Osteoblast (primary cell): ENCODE measurements at places on chromosomes 1 and 21. TPM values are rescaled to one million over a fixed set of nuclear protein-coding genes. Genes with fewer than 3 reads are reported as not detected.

SH2D2A gene
- 0.29 and 0.36 TPM in 2 replicates for total RNA-seq

NFASC gene
- total RNA-seq: 28.6 and 36.9 TPM in 2 replicates

SPRR4 gene
- not detected in 2 replicates for total RNA-seq

GRCh38 chr1:165476776-165477175 lies 31.9 kb upstream of the RXRG start:
- no peaks in the 10 kb centered on the region for H3K36me3 ChIP-seq
- H3K4me1 ChIP-seq: no peaks in the 10 kb centered on the region
- H3K4me3 ChIP-seq: no peak overlapping the region
- no peaks in the 10 kb centered on the region for H3K27me3 ChIP-seq
- DNase-seq: no peak
- H3K27ac ChIP-seq: no peak overlapping the region

- no peaks in the 10 kb centered on the region for H3K36me3 ChIP-seq
- H3K27ac ChIP-seq: peak overlapping the region; percentile 75
- DNase-seq: peak; percentile 30
- H3K4me1 ChIP-seq: peaks cover 16% of the 10 kb centered on the region
These were observed 388.5 kb downstream of the PLPP3 start for GRCh38 chr1:56190806-56191365.

DNA sequence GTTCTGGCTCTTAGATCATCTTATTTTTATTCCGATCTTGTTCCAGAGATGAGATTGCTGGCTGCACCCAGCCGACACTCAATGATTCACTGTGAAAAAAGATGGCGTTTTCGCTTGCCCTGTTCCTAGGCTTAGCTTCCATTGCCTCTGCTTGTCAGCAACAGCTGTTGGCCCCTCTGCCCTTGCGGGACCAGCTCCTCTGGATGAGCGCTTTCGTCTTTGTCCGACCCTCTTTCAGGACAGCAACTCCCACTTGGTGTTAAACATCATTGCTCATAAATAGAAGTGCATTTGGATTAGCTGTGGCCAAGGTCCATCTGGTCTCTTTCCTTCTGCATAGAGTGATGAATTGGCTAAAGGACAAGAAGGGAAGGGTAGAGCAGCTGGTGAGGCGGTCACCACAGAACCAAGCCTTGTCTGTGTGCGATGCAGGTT lies 43.5 kb upstream of the SCCPDH start:
- no peaks in the 10 kb centered on the region for H3K36me3 ChIP-seq
- no peak overlapping the region for H3K27ac ChIP-seq
- peaks cover 10% of the 10 kb centered on the region for H3K4me1 ChIP-seq
- no peaks in the 10 kb centered on the region for H3K27me3 ChIP-seq
- no peak for DNase-seq
- no peak overlapping the region for H3K4me3 ChIP-seq

DNA sequence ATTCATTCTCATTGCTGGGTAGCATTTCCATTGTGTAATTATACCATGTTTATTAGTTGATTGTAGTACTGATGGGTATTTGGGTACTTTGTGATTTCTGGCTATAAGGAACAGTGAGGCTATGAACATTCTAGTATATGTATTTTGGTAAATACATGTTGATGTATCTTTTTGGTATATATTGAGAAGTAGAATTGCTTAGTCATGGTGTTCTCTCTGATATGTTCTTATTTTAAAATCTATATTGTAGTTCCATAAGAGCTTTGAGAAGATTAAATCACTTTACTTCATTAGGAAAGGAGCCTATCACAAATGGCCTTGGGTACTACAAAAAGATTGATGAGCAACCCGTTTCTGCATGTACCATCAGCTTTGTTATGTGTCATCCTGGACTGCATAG lies 13.4 kb downstream of the MIXL1 start:
- no peaks in the 10 kb centered on the region for H3K36me3 ChIP-seq
- H3K4me1 ChIP-seq: no peaks in the 10 kb centered on the region
- DNase-seq: no peak
- H3K4me3 ChIP-seq: no peak overlapping the region
- H3K27me3 ChIP-seq: no peaks in the 10 kb centered on the region

DNA sequence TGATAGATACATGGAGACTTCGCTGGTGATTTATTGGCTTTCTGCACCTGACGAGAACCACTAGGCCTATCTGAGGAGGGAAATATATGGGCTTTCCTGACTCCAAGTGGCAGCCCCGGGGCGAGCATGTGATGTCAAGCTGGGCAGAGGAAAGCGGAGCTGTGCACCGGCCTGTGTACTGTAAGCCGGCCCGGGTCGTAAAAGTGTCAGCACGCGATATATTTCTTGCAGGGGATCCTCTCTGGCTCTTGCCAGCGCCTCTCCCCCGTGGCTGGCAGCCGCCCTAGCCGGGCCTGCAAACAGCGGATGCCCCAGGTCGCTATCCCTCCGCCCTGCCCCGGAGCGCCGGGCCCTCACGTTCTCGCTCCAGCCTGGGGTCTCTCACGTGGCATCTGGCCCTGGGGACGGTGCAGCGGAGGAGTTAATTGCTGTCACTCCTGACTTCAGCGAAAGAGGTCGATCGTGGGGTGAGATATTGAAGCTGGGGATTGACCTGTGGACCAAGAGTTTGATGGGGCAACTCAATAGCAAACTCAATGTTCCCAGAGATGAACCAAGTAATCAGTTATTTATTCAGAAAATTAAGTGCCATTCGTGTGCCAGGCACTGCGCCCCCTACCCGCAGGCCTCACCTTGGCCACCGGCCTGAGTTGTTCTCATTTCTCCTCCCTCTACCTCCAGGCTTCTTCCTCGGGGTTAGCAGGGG lies 41.0 kb upstream of the HAO2 start:
- H3K4me3 ChIP-seq: peak overlapping the region; percentile 55
- no peaks in the 10 kb centered on the region for H3K27me3 ChIP-seq
- peak; percentile 60 for DNase-seq
- no peaks in the 10 kb centered on the region for H3K36me3 ChIP-seq
- H3K4me1 ChIP-seq: no peaks in the 10 kb centered on the region
- H3K27ac ChIP-seq: no peak overlapping the region

DNA sequence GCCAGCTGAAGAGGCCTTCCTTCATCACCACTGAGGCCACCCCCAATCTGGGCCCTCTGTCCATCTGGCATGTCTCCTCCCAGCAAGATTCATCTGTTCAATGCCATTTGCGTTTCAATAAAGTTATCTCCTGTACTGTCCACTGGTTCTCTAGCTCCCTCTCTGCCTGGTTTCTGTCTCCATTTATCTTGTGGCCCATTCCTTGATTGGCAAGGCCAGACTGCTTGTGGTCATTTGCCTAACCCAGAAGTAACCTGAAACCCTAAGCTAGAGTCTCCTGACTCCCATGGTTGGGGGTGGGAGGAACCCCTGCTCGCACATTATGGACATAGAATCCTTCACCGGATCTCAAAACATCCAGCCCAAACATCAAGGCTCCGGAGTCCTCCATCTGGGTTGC lies 2.1 kb upstream of the IPO9 start:
- no peak overlapping the region for H3K4me3 ChIP-seq
- no peaks in the 10 kb centered on the region for H3K27me3 ChIP-seq
- H3K27ac ChIP-seq: peak overlapping the region; percentile 25
- peaks cover 38% of the 10 kb centered on the region for H3K4me1 ChIP-seq
- peak; percentile 65 for DNase-seq

- H3K27ac ChIP-seq: peak overlapping the region; percentile 47
- H3K4me3 ChIP-seq: peak overlapping the region; percentile 63
- peak; percentile 71 for DNase-seq
- H3K4me1 ChIP-seq: peaks cover 8% of the 10 kb centered on the region
- no peaks in the 10 kb centered on the region for H3K36me3 ChIP-seq
These were observed 129.5 kb downstream of the TENT5C start for GRCh38 chr1:117735045-117735992.

DNA sequence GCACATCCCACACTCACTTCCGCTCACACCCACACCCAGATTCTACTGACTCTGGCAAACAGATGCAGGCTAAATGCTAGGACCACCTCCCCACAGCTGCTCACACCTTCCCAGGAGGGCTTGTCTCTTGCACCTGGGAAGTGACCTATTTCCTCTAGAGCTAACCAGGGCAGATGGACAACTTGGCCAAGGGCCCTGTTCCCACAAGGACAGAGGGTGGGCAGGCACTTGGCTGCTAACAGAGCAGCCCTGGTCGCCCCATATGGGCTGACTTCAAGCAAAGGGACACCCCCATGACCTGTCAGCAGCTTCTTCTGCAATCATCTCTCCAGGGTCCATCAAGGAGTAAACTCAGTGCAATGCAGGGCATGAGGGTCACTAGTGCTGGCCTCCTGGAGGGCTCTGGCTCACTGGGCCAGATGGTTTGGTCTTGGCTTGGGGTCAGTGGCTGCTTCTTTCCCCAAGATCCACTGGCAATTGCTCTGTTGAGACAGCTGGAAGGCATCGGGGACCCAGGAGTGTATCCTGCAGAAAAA lies 641.5 kb downstream of the PLPP3 start:
- H3K27ac ChIP-seq: no peak overlapping the region
- H3K27me3 ChIP-seq: no peaks in the 10 kb centered on the region
- H3K4me1 ChIP-seq: no peaks in the 10 kb centered on the region

DNA sequence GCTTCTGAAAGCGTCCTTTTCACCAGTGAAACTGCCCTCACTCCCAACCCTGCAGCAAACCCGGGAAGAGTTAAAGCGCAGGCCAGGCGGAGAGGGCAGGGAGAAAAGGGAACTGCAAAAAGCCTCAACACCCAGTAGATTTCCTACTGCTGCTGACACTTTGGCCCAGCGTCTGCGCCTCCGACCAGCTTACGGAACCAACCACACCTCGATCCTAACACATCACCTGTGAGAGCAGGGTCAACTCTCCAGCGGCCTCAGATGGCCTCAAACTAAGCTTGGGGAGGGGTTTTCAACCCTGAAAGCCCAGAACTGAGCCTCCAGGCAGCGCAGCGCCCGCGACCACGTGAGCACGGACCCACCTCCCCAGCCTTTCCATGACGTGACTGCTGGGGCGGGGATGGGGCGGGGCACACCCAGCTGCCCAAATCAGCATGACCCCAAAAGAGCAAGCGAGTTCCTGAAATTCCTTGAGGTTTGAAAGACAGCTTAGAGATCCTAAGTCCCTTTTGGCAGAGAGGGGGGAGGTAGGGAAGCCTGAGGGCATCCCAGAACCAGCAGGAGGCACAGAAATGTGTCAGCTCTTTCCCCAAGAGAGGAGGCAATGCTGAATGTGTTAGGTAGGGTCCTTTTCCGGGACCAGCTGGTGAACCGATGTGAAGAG lies 59.1 kb downstream of the ITPKB start:
- peak overlapping the region; percentile 53 for H3K27ac ChIP-seq
- H3K27me3 ChIP-seq: peaks cover 19% of the 10 kb centered on the region
- H3K4me1 ChIP-seq: peaks cover 18% of the 10 kb centered on the region
- no peaks in the 10 kb centered on the region for H3K36me3 ChIP-seq
- peak overlapping the region; percentile 75 for H3K4me3 ChIP-seq
- no peak for DNase-seq

DNA sequence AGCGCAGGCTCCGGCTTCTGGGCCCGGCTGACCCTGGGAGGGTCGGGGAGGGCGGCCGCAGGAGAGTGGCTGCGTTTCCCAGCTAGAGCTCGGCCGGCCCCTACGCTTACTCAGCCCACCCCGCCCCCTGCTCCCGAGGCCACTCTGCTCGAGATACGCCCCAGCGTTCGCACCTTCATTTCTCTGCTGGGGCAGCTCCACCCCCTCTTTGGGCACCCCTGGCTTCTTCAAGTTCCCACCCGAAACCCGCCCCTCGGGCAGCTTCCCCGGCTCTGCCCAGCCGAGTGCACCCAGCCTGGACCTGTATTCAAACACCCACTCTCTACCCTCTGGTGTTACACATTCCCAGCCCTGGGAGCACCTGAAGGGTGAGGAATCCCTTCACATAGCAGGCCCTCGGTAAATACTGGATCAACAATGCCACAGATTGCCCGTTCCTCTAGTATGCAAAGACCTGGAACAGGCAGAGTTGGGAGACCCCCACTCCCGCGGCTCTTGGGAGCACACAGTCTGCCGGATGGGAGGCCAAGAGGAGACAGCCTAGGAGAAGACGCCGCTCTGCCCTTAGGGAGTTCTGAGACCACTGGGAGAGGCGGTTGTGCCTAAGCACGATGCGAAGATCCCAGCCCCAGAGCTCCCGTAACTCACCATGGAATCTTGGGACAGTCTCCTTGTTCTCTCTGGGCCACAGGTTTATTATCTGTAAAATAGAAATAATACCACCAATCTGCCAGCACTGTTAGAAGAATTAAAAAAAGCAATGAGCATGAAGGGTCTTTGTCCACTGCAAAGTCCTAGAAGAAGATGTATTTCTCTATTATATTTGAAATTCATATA lies 566 bp upstream of the PAQR7 start:
- peak overlapping the region; percentile 80 for H3K4me3 ChIP-seq
- H3K27ac ChIP-seq: no peak overlapping the region
- H3K4me1 ChIP-seq: peaks cover 17% of the 10 kb centered on the region
- DNase-seq: peak; percentile 68

- H3K27me3 ChIP-seq: no peaks in the 10 kb centered on the region
- H3K4me1 ChIP-seq: peaks cover 8% of the 10 kb centered on the region
- H3K4me3 ChIP-seq: no peak overlapping the region
- no peak for DNase-seq
- H3K36me3 ChIP-seq: no peaks in the 10 kb centered on the region
- no peak overlapping the region for H3K27ac ChIP-seq
These were observed 57.9 kb upstream of the ENAH start for GRCh38 chr1:225710804-225711203.

- H3K4me3 ChIP-seq: no peak overlapping the region
- DNase-seq: no peak
- no peaks in the 10 kb centered on the region for H3K36me3 ChIP-seq
- no peaks in the 10 kb centered on the region for H3K4me1 ChIP-seq
- H3K27ac ChIP-seq: no peak overlapping the region
These were observed 372.5 kb downstream of the SEC16B start for GRCh38 chr1:177597393-177597792.

DNA sequence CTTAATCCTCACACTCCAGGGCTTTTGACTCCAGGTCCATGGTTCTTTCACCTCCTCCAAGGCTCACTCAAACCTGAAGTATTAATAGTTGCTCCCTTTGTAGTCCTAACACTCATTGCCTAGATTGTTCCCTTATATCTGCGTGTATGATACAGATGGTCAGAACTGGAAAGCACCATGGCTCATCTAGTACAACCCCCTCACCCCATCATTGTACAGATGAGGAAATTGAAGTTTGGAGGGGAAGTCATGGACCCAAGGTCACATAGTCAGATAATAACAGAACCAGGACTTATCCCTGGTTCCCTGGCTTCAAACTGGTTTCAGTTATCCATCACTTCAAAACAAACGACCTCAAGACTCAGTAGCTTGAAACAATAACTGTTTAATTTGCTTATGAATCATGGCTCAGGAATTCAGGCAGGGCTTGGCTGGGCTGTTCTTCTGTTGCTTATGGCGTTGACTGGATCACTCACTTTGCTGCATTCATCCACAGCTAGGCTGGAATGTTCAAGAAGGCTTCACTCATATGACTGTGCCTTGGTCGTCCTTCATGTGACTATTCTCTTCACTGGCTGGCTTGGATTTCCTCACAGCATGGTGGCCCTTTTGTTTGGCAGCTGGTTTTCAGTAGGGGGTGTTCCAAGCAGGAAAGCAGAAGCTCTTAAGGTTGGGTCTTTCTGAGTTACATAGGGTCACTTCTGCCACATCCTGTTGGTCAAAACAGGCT lies 5.0 kb downstream of the NOS1AP start:
- H3K27ac ChIP-seq: no peak overlapping the region
- DNase-seq: no peak
- peaks cover 43% of the 10 kb centered on the region for H3K27me3 ChIP-seq
- H3K4me3 ChIP-seq: no peak overlapping the region
